ENCODE measurements at places on chromosomes 1 and 21.

GRCh38 chr21:33674226-33674625, 31.9 kb downstream of the ITSN1 start:
- DNase-seq, result no peak

- peak; percentile 14 for DNase-seq
Measured at GRCh38 chr1:7616076-7616832, 154.8 kb upstream of the VAMP3 start.

- no peak for DNase-seq
Measured at GRCh38 chr1:20336105-20336605, 45.5 kb downstream of the VWA5B1 start.

- DNase-seq, result no peak
Measured at GRCh38 chr1:1847890-1848289, 43.0 kb downstream of the GNB1 start.

DNA sequence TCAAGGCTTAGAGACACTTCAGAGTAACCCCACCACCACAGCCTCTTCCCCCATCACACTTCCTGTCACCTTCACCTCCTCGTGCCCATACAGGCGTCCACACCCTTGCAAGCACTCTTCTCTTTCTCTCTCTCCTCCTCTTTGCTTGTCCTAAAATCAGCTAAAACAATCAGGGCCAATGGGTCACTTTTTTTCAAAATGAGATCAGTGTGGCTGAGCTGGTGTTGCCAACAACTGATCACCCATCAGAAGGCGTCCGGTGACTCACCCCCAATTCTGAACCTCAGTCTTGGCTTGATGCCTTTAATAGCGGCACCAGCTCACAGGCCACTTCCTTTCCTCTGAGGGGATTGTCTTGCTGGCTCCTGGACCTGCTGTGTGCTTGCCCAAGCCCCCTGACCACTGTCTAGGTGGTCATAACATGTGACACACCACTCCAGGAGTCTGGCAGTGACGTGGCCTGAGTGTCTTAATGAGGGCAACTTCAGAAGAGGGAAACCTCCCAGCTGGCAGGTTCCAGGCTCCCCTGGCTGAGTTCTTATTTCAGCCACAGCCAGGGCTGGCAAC, 1.6 kb downstream of the DRAXIN start:
- no peak for DNase-seq

DNA sequence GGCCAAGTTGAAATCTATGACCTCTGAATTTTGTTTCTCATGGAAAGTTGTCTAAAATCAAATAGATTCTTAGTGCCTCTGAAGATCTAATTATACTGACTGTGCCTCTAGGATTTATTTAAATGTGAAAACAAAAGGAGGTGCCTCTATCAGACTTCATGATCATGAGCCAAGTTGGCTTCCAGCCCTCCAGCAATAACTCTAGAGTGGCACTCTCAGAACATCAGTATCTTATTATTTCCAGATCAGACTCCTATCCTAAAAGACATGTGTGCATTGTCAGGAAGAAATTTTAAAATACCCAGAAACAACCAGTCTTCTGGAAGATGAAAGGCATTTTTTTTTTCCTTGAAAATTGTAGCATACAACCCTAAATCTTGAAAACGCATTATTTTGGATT, 368.0 kb downstream of the PDE4B start:
- DNase-seq, result no peak

DNA sequence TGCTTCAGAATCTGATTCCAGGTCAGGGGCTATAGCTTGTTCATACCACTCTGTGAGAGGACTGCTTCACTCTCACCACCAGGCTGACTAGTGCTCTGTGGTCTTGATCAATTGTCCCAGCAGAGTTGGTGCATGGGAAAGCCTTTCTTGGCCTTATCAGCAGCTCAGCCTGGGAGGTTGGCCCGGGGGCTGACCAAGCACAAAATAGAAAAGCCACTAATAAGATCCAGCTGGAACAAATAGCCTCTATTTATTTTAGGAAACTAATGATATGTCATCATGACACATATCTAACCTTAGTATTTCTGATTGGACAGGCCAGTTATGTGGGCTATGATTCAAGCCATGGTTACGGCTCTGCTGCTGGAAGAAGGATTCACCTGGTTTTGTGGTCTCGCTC, 134.2 kb downstream of the GDAP2 start:
- DNase-seq, result no peak

- DNase-seq, result no peak
Measured at GRCh38 chr1:67333603-67334002, 25.9 kb downstream of the IL12RB2 start.

- no peak for DNase-seq
Measured at GRCh38 chr1:15080328-15081007, 73.1 kb upstream of the TMEM51 start.

DNA sequence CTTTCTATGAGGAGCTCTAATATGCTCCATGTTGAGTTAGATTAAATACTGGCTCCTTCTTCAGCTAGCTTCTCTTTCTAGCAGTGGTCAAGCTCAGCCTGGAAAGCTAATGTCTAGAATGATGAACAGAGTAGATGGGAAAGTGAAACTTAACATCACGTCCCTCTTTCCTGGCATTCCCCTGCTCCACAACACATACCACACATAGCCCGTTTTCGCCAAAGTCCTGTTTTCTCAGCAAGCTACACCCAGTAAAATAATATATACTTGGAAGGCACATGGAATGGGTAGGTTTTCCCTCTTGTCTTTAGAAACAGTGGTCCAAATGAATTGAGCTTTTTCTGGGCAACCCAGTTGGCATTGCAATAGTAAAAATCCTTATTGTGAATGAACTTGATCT, 3.8 kb downstream of the KRTAP27-1 start:
- DNase-seq, result no peak

GRCh38 chr1:244970744-244971551, 106.6 kb upstream of the HNRNPU start:
- peak; percentile 88 for DNase-seq

DNA sequence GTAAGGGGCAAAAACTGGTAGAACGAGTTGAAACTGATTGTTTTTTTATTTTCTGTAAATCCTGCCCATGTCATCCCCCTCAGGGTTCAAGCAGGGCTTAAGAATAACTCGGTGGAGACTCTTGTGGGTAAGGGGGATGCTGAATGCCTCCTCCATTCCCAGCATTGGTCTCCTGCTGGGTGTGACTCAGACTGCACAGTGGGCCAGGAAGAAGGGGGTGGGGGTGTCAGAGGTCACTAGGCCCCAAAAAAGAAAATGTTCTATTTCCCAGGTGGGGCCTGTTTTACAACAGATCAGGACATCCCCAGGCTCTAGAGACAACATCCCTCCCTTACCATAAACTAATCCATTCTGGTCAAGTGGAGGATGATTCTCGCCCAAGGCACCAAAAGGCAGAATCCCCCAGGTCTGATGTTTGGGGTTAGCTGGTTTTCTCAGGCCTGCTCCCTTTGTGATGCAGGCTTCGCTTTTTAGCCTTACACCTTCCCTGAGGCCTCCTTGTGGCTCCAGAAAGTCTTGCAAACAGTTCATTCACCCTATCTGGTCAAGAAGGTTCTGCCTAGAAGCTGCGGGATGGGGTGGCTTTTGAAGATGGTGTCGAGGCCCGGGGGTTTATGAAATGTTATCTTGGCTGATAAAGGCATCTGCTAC, 10.7 kb upstream of the GRHL3 start:
- no peak for DNase-seq

DNA sequence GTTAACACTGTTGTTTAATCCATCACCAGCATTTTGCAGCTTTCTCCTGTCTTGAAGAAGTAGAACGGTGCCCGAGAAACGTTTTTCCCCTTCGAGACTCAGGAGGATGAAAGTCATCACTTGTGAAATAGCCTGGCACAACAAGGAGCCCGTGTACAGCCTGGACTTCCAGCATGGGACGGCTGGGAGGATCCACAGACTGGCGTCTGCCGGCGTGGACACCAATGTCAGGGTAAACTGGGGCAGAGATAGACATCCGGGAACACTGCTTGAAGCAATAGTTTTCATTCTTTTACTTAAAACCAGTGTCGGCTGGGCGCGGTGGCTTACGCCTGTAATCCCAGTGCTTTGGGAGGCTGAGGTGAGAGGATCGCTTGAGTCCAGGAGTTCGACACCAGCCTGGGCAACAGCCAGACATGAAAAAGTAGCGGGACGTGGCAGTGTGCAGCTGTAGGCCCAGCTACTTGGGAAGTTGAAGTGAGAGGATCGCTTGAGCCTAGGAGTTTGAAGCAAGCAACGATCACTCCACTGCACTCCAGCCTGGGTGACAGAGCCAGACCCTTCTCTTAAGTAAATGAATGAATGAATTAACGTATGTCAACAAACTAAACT, 945 bp downstream of the CHAF1B start:
- DNase-seq, result no peak

DNA sequence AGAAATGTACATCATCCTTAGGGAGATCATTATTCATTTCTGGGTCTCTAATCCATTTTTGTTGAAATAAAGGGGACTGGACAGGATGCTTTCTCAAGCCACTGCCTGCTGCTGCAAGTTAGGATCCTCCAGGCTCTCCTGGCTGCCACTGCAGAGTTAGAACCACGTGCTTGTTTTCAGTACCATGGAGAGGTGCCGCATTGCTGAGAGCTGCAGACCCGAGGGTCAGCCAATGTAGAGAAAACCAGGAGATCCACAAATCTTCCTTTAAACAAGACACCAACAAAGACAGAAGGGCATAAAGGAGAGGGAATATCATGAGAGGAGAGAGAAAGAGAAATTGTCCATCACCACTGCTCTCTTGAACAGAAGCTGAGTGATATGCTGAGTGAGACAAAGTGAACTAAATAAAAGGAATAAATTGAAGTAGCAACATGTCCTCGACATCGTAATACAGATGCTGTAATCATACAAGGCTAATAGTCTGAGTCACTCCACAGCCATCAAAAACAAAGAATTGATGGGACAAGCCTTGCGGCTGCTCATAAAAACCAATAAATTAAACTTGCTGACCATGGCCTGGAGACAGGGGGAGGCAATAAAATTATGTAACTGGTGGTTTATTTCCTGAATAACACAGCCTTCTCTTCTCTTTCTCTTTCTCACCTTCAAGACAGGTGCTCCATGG, 255.7 kb downstream of the OMA1 start:
- no peak for DNase-seq

DNA sequence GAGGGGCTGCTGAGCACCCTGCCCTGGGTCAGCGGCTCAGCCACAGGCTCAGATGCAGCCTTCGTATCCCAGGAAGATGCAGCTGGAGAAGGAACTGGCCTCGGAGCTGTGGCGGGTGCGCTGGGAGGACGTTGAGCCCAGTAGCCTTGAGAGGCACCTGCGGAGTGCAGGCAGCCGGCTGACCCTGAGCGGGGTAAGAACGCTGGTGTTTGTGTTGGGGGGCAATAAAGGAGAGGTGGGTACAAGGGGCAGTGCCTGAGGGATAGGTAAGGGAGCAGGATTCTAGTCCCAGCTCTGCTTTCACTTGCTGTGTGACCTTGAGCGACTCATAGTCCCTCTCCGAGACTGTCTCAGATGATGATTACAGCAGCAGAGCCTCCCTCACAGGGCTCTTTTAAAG, 6.4 kb downstream of the NPR1 start:
- no peak for DNase-seq

DNA sequence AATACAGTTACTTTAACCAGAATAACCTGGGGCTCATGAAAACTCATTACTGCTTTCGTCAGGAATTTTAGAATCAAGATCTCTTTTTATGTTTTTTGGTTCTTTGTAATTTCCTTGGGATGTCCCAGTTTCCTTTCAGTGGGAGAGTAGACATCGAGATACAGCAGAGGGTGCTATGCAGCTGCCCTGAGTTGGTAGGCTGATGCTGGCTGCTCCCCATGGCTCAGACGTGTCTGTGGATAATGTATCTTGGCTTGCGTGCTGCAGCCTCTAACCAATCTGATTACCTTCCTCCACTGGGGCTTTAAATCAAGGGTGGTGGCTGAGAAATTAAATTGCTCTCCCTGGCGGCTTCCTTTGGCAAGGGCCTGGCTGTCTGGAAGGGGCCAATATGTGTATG, 253.7 kb downstream of the CACNA1E start:
- DNase-seq, result no peak

GRCh38 chr1:206012086-206012859, 9.1 kb upstream of the RAB7B start:
- DNase-seq, result no peak

- no peak for DNase-seq
Measured at GRCh38 chr1:33943978-33944377, 80.1 kb downstream of the HMGB4 start.

DNA sequence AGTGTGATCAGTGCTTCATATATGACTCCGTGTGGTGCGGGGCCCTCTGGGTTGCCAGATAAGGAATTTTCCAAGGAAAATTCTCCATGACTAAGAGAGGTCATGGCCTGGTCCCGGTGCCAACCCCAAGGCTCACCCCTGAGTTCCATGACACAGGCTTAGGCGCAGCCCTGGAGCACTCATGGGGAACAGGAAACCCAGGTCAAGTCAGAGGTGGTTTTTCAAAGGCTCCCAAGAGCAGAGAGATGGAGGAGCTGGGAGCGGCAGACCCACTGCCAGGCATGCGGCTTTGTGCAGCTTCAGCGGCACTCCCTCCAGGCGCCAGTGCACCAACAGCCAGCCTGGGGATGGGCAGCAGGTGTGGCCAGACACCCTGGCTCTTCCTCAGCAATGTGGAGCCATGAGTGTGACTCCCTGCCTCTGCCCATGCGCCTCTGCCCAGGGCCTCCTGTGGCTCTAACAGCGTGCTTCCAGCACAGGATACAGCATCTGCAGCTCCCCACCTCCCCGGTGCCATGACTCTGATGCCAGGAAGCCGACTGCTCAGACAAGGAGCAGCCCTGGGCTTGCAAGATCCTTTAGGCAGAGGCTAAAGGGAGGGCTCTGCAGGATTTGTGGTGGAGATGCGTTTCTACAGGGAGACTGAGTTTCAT, 47.3 kb downstream of the GPR161 start:
- no peak for DNase-seq

- no peak for DNase-seq
Measured at GRCh38 chr1:50047916-50048694, 24.4 kb upstream of the AGBL4 start.

GRCh38 chr1:243271996-243272395, 16.2 kb downstream of the SDCCAG8 start:
- DNase-seq, result no peak

GRCh38 chr1:63638875-63639274, 45.7 kb downstream of the PGM1 start:
- no peak for DNase-seq

- no peak for DNase-seq
Measured at GRCh38 chr1:181714428-181714827, 231.1 kb downstream of the CACNA1E start.

DNA sequence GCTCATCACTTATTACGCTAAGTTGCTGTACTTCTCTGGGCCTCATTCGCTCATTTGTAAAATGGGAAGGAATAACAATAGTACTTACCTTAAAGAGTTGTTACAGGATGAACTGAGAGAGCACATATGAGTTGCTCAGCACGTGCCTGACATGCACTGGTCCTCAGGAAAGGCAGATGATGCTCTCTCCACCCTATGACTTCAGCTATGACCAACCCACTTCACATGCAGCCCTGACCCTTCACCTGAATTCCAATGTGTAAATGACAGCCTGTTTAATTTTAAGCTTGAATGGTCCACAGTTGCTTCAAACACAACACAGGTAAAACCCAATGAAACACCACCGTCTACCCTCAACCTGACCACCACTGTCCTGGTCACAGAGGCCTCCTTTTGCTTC, 32.9 kb downstream of the GADD45A start:
- DNase-seq, result no peak
